ENCODE measurements at places on chromosomes 2 and 18. TPM values are rescaled to one million over a fixed set of nuclear protein-coding genes. Genes with fewer than 3 reads are reported as not detected.

The UGT1A3 gene
- not detected for total RNA-seq

The ZBTB7C gene
- total RNA-seq: 0.14 TPM

The TANK gene
- total RNA-seq: 50.4 TPM

The CHRND gene
- 0.57 TPM for total RNA-seq

The VWC2L gene
- not detected for total RNA-seq

The GAREM2 gene
- 0.71 TPM for total RNA-seq

The ICA1L gene
- 2.6 TPM for total RNA-seq

The GRHL1 gene
- 1.2 TPM for total RNA-seq

The RGPD3 gene
- total RNA-seq: 3.9 TPM

The DYNC1I2 gene
- total RNA-seq: 77.2 TPM

The PROC gene
- total RNA-seq: 0.71 TPM

The ABCG8 gene
- under 0.01 TPM for total RNA-seq

The MAPK4 gene
- 6.9 TPM for total RNA-seq

The ANKRD62 gene
- not detected for total RNA-seq

The ROCK2 gene
- 12.7 TPM for total RNA-seq

The CCL20 gene
- 2.8 TPM for total RNA-seq

GRCh38 chr18:777021-777420, 35.0 kb downstream of the YES1 start:
- DNase-seq: no peak
- H3K27ac ChIP-seq: no peak overlapping the region
- no peaks in the 10 kb centered on the region for H3K27me3 ChIP-seq
- H3K36me3 ChIP-seq: no peaks in the 10 kb centered on the region
- H3K4me3 ChIP-seq: no peak overlapping the region
- H3K4me1 ChIP-seq: no peaks in the 10 kb centered on the region

GRCh38 chr2:128170776-128171175, 79.8 kb downstream of the UGGT1 start:
- no peak overlapping the region for H3K4me3 ChIP-seq
- no peaks in the 10 kb centered on the region for H3K27me3 ChIP-seq
- H3K4me1 ChIP-seq: no peaks in the 10 kb centered on the region
- DNase-seq: no peak
- peaks cover 60% of the 10 kb centered on the region for H3K36me3 ChIP-seq

DNA sequence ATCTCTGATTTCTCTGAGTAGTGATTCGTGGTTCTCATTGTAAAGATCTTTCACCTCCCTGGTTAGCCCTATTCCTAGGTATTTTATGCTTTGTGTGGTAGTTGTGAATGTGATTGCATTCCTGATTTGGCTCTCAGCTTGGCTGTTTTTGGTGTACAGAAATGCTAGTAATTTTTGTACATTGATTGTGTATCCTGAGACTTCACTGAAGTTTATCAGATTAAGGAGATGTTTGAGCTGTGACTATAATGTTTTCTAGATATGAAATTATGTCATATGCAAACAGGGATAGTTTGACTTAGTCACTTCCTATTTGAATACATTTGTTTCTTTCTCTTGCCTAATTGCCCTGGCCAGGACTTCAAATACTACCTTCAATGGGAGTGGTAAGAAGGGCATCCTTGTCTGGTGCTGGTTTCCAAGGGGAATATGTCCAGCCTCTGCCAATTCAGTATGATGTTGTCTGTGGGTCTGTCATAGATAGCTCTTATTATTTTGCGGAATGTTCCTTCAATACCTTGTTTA, 251.9 kb upstream of the ZNF804A start:
- DNase-seq: no peak
- H3K27ac ChIP-seq: no peak overlapping the region
- H3K27me3 ChIP-seq: no peaks in the 10 kb centered on the region
- no peaks in the 10 kb centered on the region for H3K4me1 ChIP-seq
- H3K36me3 ChIP-seq: no peaks in the 10 kb centered on the region

GRCh38 chr18:3985664-3986063, 469.4 kb downstream of the DLGAP1 start:
- H3K4me3 ChIP-seq: no peak overlapping the region
- no peaks in the 10 kb centered on the region for H3K4me1 ChIP-seq
- H3K27me3 ChIP-seq: no peaks in the 10 kb centered on the region
- no peak for DNase-seq
- no peaks in the 10 kb centered on the region for H3K36me3 ChIP-seq
- no peak overlapping the region for H3K27ac ChIP-seq

- no peaks in the 10 kb centered on the region for H3K36me3 ChIP-seq
- DNase-seq: no peak
- H3K27ac ChIP-seq: no peak overlapping the region
These were observed 60.4 kb upstream of the SEC11C start for GRCh38 chr18:59079264-59079663.

DNA sequence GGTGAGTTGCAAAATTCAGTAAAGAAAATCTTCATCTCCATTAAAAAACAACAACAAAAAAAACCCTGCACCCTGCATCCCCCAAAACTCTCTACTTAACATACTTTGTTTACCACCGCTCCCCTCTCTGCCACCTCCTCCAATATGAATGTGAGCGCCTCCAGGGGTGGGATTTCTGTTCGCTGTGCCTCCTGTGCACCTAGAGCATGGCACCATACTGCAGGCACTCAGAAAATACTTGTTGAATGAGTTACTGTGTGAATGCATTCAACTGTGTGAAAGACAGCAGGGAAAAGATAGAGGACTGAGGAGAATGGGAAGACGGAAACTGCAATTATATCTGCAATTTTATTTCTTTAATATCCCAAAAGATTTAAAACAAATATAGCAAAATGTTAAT, 4.5 kb downstream of the CEBPZ start:
- no peaks in the 10 kb centered on the region for H3K27me3 ChIP-seq
- no peak overlapping the region for H3K27ac ChIP-seq
- peaks cover 44% of the 10 kb centered on the region for H3K36me3 ChIP-seq
- H3K4me3 ChIP-seq: no peak overlapping the region

DNA sequence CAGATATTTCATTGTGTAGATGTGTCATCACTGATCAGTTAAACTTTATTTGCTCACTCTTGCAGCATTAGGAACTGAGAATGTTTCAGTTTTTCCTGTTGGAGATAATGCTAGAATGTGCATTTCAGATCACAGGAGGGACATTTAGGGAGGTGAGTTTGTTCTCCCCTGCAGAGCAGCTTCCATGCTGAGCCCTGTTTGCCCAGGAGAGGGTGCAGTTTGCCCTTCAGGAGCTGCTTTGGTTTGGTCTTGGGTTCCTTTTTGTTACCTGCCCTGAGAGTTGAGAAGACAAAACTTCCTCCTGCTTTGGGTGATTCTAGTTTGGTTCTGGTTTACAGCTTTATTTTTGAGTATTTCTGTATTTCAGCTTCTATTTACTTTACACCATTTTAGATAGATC, 49.9 kb downstream of the DGKD start:
- H3K27me3 ChIP-seq: no peaks in the 10 kb centered on the region
- peak; percentile 84 for DNase-seq
- peaks cover 32% of the 10 kb centered on the region for H3K4me1 ChIP-seq
- peaks cover 4% of the 10 kb centered on the region for H3K36me3 ChIP-seq

DNA sequence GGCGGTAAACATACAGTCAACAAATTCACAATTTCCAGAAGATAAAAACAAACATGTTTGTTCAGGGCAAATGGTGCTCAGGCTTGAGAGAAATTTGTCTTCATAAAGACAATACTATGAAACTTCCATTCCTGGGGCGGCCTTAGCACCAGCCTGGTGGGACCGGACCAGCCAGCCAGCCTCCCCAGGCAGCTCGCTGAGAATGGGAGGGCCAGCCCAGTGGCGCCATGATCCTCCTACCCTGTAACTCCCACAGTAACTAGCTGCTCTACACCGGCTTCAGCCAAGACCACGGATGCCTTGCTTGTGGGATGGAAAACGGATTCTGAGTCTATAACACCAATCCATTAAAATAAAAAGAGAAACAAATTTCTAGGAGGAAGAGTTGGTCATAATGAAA, 24.2 kb upstream of the FHOD3 start:
- H3K4me1 ChIP-seq: no peaks in the 10 kb centered on the region
- no peak overlapping the region for H3K27ac ChIP-seq
- no peaks in the 10 kb centered on the region for H3K27me3 ChIP-seq
- DNase-seq: no peak
- no peak overlapping the region for H3K4me3 ChIP-seq

- no peak for DNase-seq
- no peak overlapping the region for H3K4me3 ChIP-seq
- H3K27ac ChIP-seq: no peak overlapping the region
- H3K36me3 ChIP-seq: no peaks in the 10 kb centered on the region
- no peaks in the 10 kb centered on the region for H3K4me1 ChIP-seq
These were observed 132.8 kb upstream of the TMEFF2 start for GRCh38 chr2:192327576-192327975.

GRCh38 chr18:59715966-59716369, 18.7 kb upstream of the CCBE1 start:
- no peak overlapping the region for H3K4me3 ChIP-seq
- H3K27ac ChIP-seq: no peak overlapping the region
- no peak for DNase-seq
- H3K36me3 ChIP-seq: no peaks in the 10 kb centered on the region

GRCh38 chr2:238865744-238866355, 18.0 kb downstream of the TWIST2 start:
- peaks cover 4% of the 10 kb centered on the region for H3K27me3 ChIP-seq
- DNase-seq: no peak
- H3K27ac ChIP-seq: no peak overlapping the region
- H3K4me1 ChIP-seq: no peaks in the 10 kb centered on the region

GRCh38 chr2:231648579-231649174, 56.0 kb downstream of the TEX44 start:
- H3K27me3 ChIP-seq: no peaks in the 10 kb centered on the region
- H3K36me3 ChIP-seq: no peaks in the 10 kb centered on the region
- no peak for DNase-seq
- no peak overlapping the region for H3K4me3 ChIP-seq

DNA sequence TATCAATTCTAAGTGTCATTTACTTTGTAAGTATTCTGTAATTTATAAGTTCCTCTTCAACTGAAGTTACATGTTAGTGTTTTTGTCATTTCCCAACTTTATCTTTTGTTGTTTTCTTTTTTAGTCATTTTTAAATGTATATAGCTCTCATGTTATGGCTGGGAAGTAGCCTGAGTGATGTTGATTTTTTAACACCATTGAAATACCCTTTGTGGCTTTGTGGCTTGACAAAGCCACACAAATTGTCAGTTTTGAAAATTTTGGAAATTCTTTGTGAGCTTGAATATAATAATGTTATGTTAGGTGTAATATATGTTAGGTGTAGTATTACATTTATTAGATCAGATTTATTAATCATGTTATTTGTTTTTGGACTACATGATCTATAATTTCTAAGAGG, 16.7 kb downstream of the DNAJC10 start:
- H3K4me3 ChIP-seq: no peak overlapping the region
- DNase-seq: no peak
- no peak overlapping the region for H3K27ac ChIP-seq

GRCh38 chr2:104388296-104388695, 465.6 kb upstream of the POU3F3 start:
- H3K4me1 ChIP-seq: no peaks in the 10 kb centered on the region
- no peaks in the 10 kb centered on the region for H3K27me3 ChIP-seq
- H3K36me3 ChIP-seq: no peaks in the 10 kb centered on the region

GRCh38 chr2:234444893-234445292, 52.0 kb downstream of the ARL4C start:
- no peaks in the 10 kb centered on the region for H3K27me3 ChIP-seq
- peaks cover 32% of the 10 kb centered on the region for H3K4me1 ChIP-seq
- peak overlapping the region; percentile 94 for H3K27ac ChIP-seq
- H3K36me3 ChIP-seq: no peaks in the 10 kb centered on the region

GRCh38 chr2:25227576-25227975, 59.2 kb upstream of the POMC start:
- no peak overlapping the region for H3K27ac ChIP-seq
- DNase-seq: no peak
- H3K4me1 ChIP-seq: peaks cover 4% of the 10 kb centered on the region
- H3K36me3 ChIP-seq: peaks cover 13% of the 10 kb centered on the region
- no peak overlapping the region for H3K4me3 ChIP-seq
- no peaks in the 10 kb centered on the region for H3K27me3 ChIP-seq

GRCh38 chr2:86150502-86150901, 44.5 kb downstream of the PTCD3 start:
- no peak overlapping the region for H3K4me3 ChIP-seq
- H3K27ac ChIP-seq: no peak overlapping the region
- H3K4me1 ChIP-seq: no peaks in the 10 kb centered on the region
- H3K27me3 ChIP-seq: no peaks in the 10 kb centered on the region

DNA sequence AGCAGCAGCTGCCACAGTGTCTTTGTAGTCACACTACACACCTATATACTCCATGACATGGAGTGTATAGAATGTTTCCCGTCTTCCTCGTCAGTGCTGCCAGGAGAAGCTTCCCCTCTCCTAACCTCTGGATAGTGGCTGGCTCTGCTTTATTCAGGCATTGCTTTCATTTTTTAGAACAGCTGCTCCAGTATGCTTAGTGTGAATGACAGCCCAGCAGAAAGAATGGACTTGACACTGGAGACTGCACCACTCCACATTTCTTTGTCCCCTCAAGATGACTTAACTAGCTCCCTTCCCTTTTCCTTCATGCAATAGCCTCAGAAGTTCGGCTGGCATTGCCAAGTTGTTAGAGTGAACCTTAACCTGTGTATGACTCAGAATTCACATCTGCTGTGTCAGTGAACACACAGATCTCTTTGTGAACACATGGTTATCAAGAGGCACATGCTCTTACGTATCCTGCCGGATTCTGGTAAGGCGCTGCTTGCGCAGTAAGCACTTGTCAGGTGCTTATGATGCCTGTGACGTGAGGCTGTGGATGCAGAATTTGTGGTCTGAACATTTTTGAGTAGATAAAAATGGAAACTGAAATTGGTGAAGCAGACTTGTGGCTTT, 73.9 kb downstream of the NEDD4L start:
- H3K4me1 ChIP-seq: no peaks in the 10 kb centered on the region
- no peak overlapping the region for H3K27ac ChIP-seq
- no peak overlapping the region for H3K4me3 ChIP-seq
- no peak for DNase-seq
- no peaks in the 10 kb centered on the region for H3K27me3 ChIP-seq

GRCh38 chr2:78861546-78861945, 164.0 kb upstream of the REG3G start:
- H3K4me3 ChIP-seq: no peak overlapping the region
- no peak for DNase-seq
- no peaks in the 10 kb centered on the region for H3K36me3 ChIP-seq
- no peaks in the 10 kb centered on the region for H3K4me1 ChIP-seq
- H3K27me3 ChIP-seq: no peaks in the 10 kb centered on the region

DNA sequence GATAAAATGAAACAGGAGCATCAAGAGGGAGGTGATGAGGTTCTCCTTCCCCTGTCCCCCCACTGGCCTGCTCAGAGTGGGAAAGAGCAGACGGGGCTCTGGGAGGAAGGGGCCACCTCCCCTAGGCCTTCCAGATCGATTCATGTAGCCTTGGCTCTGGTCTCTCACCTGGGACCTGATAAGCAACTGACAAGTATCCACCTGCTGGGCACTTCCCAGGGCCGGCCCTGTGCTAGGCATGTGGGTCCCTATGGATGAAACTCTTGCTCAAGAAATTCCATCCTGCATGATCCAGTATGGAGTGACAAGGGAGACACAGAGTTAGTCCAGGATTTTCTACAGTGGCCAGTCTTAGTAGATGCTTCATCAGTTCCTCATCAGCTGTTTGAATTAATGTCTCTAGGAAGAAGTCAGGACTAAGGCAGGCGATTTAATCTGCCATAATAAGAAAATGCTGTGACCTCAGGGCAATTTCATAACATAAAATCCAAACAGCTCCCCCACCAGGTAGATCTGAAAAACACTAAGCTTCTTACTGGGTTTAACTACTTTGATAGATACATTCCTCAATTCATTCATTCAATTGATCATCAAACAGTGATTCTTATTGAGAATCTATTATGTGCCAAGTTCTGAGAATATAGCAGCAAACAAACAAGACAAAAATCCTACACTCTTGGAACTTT, 44.7 kb upstream of the ZFP36L2 start:
- H3K4me3 ChIP-seq: no peak overlapping the region
- DNase-seq: no peak
- H3K27ac ChIP-seq: no peak overlapping the region
- no peaks in the 10 kb centered on the region for H3K27me3 ChIP-seq
- H3K36me3 ChIP-seq: peaks cover 9% of the 10 kb centered on the region
